ENCODE measurements at places on chromosomes 3 and 15.

DNA sequence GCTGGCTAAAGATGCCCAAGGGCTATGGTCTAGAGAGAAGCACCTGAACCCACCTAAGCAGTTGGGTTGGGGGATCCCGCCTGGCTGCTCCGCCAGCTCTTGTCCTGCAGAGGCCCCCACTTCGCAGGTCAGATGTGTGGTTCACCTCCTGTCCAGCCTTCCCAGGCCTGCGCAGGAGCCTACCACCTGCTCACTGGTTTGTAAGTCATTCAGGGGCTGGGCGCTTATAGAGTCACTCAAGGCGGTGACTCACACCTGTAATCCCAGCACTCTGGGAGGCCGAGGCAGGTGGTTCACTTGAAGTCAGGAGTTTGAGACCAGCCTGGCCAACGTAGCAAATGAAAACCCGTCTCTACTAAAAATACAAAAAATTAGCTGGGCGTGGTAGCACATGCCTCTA lies 3.9 kb upstream of the FURIN start:
- no peak for DNase-seq

- no peak for DNase-seq
Measured at GRCh38 chr3:24802614-24803013, 308.0 kb upstream of the THRB start.

GRCh38 chr15:101381671-101382212 lies 86.7 kb upstream of the SNRPA1 start:
- peak; percentile 11 for DNase-seq

GRCh38 chr3:37995652-37996641 lies 5.4 kb downstream of the VILL start:
- no peak for DNase-seq

GRCh38 chr3:32226875-32227500 lies 11.5 kb upstream of the CMTM8 start:
- DNase-seq: no peak

DNA sequence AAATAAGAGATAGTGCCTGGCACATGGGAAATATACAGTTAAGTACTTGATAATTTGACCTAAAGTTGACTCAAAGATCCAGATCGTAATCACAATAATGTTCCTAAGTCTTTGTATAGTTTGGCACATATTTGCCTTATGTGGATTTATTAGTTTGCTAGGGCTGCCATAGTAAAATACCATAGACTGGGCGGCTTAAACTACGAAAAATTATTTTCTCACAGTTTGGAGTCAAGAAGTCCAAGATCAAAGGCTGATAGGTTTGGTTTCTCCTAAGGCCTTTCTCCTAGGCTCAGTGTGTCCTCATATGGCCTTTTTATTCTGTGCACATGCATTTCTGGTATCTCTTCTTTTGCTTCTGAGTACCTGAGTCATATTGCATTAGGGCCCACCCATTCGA lies 453.7 kb downstream of the NAALADL2 start:
- DNase-seq: no peak

GRCh38 chr15:63968700-63969099 lies 77.6 kb downstream of the DAPK2 start:
- DNase-seq: no peak

GRCh38 chr3:18237251-18238005 lies 187.7 kb downstream of the SATB1 start:
- DNase-seq: peak; percentile 29

DNA sequence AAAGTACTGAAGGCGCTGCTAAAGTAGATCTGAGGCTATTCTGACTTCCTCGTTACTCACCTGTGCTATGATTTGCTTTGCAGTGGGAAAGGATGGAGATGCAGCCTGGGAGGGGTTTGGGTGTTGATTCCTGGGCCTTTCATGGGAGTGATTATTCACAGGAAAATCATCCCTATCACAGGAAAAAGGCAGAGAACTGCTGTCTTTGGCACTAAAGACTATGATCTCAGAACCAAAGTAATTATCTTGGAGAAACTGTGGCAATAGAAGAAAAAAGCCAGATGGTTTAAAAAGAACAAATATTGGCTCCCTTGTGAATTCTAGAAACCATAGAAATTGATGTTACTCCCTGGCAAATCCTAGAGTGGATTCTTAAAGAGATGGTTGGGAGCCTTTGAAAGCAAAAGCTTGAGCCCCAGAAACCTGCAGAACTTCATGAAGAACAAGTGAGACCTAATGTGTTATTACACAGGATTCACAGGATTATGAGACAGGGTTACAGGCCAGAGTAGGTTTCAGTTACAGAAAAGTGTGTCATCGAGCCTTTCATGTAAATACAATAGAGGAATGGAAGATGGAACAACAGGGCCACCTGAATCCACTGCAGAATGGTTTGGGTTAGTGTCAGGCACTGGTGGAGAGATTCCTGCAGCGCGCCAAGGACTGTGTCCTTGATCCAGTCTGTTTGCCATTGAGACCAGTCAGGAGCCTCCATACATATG lies 85.7 kb downstream of the OXNAD1 start:
- no peak for DNase-seq

GRCh38 chr3:2929574-2929973 lies 180.6 kb downstream of the IL5RA start:
- peak; percentile 7 for DNase-seq

GRCh38 chr15:44038755-44039191 lies 156.3 kb downstream of the FRMD5 start:
- DNase-seq: no peak

DNA sequence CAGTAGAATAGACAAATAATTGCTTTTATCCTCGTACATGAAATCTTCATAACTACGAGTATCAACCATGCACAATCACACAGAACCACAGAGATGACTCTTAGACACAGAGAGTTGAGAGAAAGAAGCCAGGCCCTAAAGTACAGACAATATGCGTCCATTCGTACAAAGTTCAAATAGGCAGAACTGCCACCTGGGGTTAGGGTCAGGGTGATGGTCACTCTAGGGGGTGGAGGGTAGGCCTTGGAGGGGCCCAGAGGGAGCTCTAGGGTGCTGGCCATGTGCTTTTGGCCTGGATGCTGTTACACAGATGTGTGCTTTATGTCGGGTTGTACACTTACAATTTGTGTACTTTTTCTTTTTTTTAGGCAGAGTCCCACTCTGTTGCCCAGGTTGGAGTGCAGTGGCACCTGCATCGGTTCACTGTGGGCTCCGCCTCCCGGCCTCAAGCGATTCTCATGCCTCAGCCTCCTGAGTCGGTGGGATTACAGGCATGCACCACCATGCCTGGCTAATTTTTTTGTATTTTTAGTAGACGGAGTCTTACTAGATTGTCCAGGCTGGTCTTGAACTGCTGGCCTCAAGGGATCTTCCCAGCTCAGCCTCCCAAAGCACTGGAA lies 65.9 kb upstream of the KLF13 start:
- no peak for DNase-seq

DNA sequence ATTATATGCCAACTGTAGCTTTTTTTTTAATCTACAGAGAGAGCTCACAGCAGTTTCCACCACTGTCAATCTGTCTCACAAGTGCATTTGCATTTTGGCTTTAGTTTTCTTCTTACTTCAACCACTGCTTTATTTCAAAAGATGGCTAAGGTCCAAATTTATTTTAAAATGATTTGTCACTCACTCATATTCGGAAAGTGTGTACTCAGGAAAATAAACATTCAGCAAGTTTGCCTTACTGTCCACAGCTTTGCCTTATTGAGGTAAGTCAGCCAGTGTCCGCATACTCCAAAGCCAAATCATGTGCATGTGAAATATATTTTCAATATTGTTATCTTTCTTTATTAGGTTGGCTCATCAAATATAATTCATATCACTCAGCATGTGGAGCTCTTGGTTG lies 240.7 kb upstream of the ARHGEF26 start:
- DNase-seq: no peak

DNA sequence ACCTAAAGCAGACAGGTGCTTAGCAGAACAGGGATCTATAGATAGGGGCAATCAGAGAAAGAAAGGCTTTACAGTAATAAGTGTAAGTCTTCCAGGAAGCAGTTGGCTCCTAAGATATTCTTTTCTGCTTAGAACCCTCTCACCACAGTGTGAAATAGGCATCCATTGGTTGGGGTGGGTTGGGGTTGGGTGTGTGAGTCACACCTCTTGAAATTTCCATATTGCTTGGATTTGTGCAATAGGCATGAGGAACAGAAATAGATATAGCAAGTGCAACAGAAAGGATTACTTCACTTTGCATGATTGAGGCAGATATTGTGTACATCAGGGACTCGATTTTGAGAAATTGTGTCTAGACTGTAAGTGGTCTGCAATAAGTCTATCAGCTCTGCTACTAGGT lies 200.1 kb upstream of the GAP43 start:
- DNase-seq: peak; percentile 8

- DNase-seq: peak; percentile 56
Measured at GRCh38 chr15:99371180-99372103, 120.2 kb downstream of the LRRC28 start.

- DNase-seq: no peak
Measured at GRCh38 chr3:127674790-127675189, 2.0 kb downstream of the ABTB1 start.

DNA sequence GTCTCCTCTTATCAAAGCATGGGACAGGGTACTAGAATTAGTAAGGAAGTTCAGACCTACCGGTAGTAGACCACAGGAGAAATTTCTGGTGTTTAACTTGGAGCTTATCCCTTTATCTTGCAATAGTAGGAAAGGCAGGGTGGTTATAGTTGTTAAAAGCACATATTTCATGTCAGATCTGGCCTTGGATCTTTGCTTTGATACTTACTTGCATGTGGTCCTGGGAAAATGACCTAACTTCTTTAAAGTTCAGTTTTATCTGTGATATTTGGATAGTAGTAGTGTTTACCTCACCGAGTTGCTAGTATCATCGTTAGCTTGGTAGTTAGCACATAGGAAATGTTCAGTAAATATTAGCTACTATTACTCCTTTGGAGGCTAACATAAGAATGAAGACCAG lies 15.4 kb downstream of the EXOG start:
- no peak for DNase-seq

- DNase-seq: no peak
Measured at GRCh38 chr15:59941612-59942011, 62.5 kb upstream of the FOXB1 start.

DNA sequence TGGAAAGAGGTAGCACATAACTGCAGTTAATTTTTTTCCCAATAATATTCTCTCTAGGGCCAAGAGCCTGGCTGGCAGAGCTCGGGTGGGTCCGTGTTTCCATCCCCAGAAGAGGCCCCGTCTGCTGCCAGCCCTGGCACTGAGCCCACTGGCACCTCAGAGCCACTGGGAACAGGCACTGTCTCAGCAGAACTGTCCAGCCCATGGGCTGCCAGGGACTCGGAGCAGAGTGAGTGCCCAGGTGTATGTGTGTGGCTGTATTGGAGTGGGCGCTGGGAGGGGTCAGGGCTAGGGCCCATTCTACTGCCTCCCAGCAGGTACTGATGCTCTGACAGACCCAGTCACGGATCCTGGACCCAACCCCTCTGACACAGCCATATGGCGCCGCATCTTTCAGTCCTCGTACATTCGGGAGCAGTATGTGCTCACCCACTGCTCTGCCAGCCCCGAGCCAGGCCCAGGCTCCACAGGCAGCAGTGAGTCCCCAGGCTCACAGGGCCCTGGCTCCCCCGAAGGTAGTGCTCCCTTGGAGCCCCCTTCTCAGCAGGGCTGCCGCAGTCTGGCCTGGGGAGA lies 8.9 kb downstream of the VWA5B2 start:
- DNase-seq: no peak

- DNase-seq: no peak
Measured at GRCh38 chr3:71876135-71877105, 91.5 kb upstream of the PROK2 start.

GRCh38 chr3:41638381-41638780 lies 323.5 kb downstream of the ULK4 start:
- DNase-seq: no peak

DNA sequence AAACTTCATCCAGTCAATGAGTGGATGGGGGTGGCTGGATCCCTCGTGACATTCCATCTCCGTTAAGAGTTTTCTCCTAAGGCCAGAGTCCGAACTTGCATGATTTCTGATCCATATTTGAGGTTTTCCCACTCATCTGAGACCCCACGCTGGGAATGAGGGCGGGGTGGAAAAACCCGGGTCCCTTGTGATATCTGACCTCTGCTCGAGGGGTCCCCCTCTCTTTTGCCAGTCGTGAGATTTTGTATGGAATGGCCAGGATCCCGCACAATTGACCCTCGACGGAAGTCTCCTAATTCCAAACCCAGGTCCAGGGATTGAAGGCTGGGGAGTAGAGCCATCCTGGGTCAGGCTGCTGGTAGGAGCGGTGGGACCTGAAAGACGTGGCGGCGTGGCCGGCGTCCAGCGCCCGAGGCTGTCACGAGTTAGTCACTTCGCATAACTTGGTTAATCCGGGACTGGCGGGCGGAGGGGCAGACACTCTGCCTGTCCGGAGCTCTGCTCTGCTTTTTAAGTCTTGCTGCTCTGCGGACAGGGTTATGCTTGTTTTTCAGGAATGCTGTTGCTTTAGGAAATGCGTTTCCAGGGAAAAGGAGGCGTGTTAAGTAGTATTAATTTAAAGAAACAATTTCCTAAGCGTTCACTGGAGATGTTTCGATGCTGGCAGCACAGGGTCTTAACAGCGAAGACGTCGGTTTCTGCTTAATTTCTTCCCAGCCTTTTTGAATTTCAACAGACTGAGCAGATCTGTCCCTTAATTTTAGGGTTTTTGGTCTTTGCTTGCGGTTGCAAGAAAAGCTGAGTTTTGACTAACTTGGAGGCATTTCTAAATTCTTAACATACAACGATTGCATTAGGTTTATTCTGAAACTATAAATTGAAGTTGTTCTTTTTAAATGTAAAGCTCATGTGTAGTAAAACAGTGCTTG lies 69.7 kb upstream of the LRRFIP2 start:
- DNase-seq: peak; percentile 85

GRCh38 chr3:154517404-154517803 lies 87.4 kb upstream of the GPR149 start:
- no peak for DNase-seq

GRCh38 chr15:73626072-73626471 lies 7.1 kb downstream of the NPTN start:
- DNase-seq: no peak

- DNase-seq: no peak
Measured at GRCh38 chr3:53516339-53516738, 21.9 kb downstream of the CACNA1D start.

DNA sequence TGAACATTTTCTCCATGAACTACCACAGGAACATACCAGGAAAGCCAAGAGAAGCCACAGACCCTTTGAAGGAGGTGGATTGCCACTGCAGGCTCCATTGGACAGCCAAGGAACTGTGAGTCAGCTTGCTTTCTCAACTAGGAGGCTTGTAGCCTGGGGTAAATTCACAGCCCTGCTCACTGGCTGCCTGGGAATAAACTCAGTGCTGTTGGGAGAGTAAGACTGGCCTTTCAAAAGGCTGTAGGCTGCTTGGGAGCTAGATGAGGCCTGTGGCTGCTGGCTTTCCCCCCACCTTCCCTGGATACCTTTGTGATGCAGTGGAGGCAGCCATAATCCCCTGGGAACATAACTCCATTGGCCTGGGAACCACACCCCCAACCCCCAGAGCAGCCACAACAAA lies 223.5 kb upstream of the RBMS3 start:
- DNase-seq: no peak

DNA sequence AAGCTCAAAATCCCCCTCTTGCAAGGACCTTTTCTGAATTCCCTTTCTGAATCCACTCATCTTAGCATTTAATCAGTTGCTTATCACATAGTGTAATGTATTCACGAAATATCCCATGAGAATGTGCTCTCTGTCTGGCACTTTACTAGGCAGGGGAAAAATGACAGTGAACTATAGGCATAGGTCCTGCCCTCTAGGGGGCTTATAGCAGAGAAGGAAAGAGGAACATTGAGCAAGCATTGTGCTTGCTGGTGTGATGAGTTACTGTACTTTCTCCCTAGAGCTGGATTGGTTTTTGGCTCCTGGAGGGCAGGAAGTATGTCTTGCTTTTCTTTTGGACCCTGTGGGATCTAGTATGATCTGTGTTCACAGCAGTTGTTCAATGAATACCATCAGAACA lies 26.5 kb downstream of the DUOX2 start:
- no peak for DNase-seq
